ENCODE measurements at places on chromosomes 4 and X.

DNA sequence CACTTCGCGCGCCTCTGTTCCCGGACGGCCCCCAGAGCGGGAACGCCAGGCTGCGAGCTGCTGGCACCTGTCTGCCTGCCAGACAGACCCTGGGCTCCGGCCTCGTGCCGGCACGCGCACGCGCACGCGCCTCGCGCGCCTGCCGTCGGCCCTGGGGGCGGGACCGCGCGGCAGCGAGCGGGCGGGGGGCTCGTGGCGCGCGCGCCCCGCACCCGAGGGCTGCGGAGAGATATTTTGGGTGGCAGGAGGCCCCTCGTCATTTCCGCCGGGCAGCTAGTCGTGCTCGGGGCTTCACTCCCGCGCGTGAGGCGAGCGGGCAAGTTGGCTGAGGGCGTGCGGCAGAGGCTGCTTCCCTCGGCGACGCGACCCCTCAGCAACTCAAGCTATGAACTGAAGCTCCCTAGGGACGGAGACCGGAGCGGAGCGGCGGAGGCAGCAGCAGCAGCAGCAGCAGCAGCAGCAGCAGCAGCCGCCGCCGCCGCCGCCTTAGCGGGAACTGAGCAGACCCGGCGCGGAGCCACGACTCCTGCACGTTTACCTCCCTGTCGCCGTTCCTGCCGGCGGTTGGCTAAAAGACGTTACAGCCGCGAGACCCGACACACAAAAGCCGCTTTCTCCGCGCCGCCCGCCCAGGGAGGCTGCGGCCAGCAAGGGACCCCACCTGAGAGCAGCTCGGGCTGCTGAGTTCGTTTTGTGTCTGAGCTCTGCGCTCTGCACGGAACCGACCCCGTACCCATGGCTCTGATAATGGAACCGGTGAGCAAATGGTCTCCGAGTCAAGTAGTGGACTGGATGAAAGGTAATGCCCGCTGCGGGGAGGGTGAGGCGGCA lies at the start of gene CNKSR2:
Gene CNKSR2, plus strand, starts transcription at position 256 of the 831 bp plus-strand sequence. Its CDS starts 480 bp downstream, at position 736.
- DNase-seq = peak; percentile 12

DNA sequence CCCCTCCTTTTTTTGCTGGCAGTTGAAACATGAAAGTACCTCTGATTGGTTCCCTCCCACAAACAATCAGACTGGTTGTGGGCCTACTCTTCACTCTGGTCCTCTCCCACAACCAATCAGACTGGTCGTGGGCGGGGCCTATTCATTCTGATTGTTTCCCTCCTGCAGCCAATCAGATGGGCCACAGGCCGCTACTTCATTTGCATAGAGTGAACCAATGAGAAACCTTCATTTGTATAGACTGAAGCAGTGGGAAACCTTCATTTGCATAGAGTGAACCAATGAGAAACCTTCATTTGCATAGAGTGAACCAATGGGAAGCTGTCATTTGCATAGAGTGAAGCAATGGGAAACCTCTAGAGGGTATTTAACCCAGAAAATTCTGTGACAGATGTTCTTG lies 55.2 kb downstream of the TRMT44 start:
- DNase-seq = no peak

GRCh38 chr4:169634975-169635374 lies 14.6 kb downstream of the CLCN3 start:
- peak; percentile 47 for DNase-seq

GRCh38 chr4:163165217-163166017 lies 1.3 kb downstream of the NAF1 start:
- no peak for DNase-seq

- no peak for DNase-seq
Observed at GRCh38 chrX:108029928-108030711, 14.7 kb upstream of the VSIG1 start.

DNA sequence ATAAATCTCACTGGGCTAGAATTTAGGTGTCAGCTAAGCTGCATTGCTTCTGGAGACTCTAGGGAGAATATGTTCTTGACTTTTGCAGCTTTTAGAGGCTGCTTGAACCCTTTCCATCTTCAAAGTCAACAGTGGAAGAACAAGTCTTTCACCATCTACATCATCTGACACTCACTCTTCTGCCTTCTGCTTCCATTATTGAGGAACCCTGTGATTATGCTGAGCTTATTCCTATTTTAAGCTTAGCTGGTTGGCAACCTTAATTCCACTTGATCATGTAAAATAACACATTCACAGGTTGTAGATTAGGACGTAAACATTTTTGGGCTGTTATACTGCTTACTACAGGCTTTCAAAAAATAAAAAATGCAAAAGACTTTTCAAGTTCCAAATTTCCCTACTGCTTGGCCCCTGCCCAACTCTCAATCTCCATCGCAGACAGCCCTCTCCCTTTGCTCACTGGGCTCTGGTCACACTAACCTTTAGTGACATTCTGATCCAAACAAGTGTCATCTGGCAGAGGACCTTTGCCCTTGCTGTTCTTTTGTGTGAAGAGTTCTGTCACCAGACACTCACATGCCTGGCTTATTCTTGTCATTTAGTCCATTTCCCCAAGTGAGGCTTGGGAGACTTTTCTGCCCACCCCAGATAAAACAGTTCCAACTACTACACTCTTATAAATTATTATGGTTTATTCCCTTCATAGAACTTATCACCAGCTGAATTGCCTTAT lies 1056.0 kb downstream of the STIM2 start:
- DNase-seq = no peak

- DNase-seq = no peak
Observed at GRCh38 chr4:90584051-90584450, 456.9 kb downstream of the CCSER1 start.

DNA sequence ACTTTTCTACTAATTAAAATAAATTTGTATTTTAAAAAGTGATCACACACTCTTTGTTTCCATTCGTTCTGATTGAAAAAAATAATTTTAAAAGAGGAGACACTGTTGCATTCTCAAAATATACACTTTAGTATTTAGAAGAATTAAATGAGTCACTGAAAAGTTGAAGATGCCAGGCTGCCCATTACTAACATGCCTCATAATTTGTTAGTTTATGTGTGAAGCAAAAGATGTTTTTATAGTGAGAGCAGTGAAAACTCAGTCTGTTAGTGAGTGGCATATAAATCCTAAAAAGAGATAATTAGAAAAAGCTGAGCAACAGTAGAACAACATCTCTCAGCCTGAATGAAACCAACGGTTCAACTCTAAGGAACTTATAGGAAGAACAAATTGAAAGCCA lies 143.4 kb downstream of the CDS1 start:
- no peak for DNase-seq

GRCh38 chr4:164613256-164613655 lies 140.7 kb upstream of the SMIM31 start:
- DNase-seq = no peak

GRCh38 chr4:41418444-41418843 lies 119.5 kb upstream of the LIMCH1 start:
- no peak for DNase-seq

- DNase-seq = no peak
Observed at GRCh38 chr4:53169695-53170617, 195.9 kb downstream of the SCFD2 start.

- no peak for DNase-seq
Observed at GRCh38 chr4:153257151-153257620, 52.9 kb downstream of the TRIM2 start.

DNA sequence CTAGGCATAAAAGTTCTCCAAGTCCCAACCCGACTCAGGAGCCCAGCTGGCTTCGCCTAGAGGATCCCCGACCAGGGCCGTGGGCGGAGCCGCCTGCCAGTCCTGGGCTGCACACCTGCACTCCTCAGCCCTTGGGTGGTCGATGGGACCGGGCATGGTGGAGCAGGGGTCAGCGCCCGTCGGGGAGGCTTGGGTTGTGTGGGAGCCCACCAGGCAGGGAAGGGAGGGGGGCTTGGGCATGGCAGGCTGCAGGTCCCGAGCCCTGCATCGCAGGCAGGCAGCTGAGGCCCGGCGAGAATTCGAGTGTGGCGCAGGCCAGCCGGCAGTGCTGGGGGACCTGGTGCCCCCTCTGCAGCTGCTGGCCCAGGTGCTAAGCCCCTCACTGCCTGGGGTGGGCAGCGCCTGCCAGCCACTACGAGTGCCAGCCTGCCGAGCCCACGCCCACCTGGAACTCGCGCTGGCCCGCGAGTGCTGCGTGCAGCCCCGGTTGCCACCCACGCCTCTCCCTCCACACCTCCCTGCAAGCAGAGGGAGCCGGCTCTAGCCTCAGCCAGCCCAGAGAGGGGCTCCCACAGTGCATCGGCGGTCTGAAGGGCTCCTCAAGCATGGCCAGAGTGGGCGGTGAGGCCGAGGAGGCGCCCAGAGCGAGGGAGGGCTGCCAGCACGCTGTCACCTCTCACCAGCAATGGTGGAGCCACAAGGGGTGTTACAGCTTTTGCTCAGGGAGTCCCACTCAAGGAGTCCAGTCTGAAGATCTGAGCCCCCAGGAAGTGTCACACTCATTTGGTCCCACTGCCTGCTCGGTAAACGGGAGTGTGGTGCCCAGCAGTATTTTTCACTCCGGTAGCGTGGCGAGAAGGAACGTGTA lies 38.9 kb downstream of the SPRY1 start:
- DNase-seq = no peak

GRCh38 chr4:155505321-155505720 lies 128.6 kb upstream of the MAP9 start:
- no peak for DNase-seq

- no peak for DNase-seq
Observed at GRCh38 chrX:12886545-12886944, 19.7 kb downstream of the TLR7 start.
